ENCODE measurements at places on chromosomes 2 and 18. TPM values are rescaled to one million over a fixed set of nuclear protein-coding genes. Genes with fewer than 3 reads are reported as not detected.

GRCh38 chr2:192194866-192195547 lies at the start of gene TMEFF2:
TSS of gene TMEFF2 (minus strand) at chr2:192194933. CDS start at chr2:192194524, 409 bp downstream.
- peaks cover 26% of the 10 kb centered on the region for H3K4me1 ChIP-seq
- peak; percentile 73 for DNase-seq
- peak within 1 kb of the TSS; percentile 74 for H3K4me3 ChIP-seq
- peaks cover 53% of the 10 kb centered on the region for H3K27me3 ChIP-seq

- H3K36me3 ChIP-seq, result no peaks in the 10 kb centered on the region
- no peak overlapping the region for H3K27ac ChIP-seq
- no peak overlapping the region for H3K4me3 ChIP-seq
- no peaks in the 10 kb centered on the region for H3K27me3 ChIP-seq
Observed at GRCh38 chr2:195612611-195613495, 44.2 kb upstream of the SLC39A10 start.

DNA sequence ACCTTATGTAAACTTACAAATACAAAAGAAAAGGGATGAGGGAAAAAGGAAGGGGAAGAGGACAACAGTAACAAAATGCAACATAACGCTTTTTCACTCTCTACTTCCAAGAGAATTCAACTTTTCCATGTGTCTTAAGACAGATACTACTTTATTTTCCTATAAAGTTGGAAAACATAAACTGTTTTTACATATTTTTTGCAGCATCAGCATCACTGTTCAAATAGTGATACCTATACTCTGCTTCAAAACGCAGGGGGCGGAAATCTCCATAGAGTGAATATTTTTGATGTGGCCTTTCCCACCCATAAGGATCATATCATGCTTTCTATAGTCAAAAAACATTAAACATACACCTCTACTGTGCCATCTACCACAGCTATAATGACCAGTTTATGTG lies 77.5 kb downstream of the BAZ2B start:
- DNase-seq, result no peak
- H3K4me1 ChIP-seq, result no peaks in the 10 kb centered on the region
- H3K27ac ChIP-seq, result no peak overlapping the region
- H3K27me3 ChIP-seq, result no peaks in the 10 kb centered on the region
- H3K36me3 ChIP-seq, result peaks cover 7% of the 10 kb centered on the region
- no peak overlapping the region for H3K4me3 ChIP-seq

PREB gene
- 45.2 TPM for total RNA-seq

Data from activated naive CD4-positive, alpha-beta T cell treated with anti-CD3 and anti-CD28 coated beads for 36 hours (primary cell).